ENCODE measurements at places on chromosomes 7 and 10.

GRCh38 chr10:373526-374309 is 238.5 kb downstream of the ZMYND11 start:
- DNase-seq: no peak

DNA sequence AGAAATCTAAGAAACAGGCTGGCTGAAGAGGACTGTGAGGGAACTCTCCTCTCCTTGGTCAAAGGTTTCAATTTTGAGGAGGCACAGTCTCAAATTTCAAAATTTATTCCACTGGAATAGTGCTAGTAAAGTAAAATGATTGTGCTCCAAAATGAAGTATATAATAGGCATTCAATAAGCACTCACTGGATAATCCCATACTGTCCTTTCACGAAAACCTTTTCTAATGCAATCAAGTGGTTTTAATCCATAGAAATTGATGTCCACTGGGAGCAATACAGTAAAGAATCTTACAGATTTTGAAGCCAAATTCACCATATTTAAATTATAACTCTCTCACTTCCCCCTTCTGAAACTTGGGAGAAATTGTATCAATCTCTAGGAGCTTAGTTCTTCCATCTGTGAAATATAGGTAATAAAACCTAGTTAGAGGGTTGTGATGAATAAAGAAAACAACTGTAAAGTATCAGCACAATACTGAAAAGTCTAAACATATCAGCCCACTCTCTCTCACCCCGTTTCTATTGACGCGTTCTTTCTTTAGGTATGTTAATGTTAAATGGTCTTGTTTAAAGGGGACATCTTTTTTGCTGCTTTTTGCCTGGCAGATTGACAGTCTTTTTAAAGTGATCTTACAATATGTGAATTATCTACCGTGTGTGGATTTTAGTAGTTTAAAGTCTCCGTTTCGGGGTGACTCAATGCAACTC is 40.8 kb upstream of the LRRN3 start:
- no peak for DNase-seq

- no peak for DNase-seq
Observed at GRCh38 chr10:556971-557637, 132.4 kb downstream of the DIP2C start.

DNA sequence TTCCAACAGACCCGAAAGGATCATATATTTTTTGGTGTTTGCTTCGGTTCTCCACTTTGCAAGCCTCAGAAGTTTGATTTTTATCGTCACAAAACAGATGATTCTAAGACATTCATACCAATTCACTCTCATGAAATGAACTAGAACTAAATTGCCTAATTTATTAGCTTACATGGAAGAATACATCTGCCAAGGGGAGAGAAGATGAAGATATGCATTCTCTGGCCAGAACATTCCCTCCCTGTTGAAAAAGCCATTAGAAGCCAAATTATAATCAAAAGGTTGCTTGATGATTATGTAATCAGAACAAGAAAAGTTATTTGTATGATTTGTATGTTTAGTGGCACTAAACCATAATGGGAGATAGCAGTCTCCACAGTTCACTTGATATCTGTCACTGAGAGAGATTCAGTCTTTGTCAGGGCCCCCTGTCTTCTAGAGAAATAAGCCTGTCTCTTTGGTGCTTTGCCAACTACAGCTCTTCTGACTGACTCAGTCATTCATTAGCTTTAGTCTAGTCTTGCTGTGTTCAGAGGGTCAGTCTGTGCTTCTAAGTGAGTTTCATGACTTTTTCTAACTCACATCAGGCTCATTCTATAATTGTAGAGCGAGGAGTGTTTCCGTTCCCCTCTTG is 95.3 kb upstream of the GNAI1 start:
- DNase-seq: no peak

DNA sequence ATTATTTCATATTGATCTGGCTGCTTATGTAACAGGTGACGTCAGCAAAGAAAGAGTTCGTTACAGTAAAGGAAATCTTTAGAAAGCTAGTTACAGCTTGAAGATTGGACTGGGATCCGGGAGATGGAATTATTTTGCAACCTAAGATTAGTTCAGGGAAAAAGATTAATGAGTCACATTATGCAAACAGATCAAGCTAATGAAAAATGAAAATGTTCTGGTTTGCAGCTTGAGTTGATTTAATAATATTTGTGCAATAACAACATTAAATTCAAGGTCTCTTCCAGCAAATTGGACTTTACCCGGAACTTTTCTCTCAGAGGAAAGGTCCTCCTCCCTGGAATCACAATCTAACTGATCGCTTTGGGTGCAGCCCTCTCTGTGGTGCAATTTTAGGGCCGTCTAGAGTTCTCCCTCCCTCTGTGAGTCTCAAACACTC is 119.5 kb downstream of the OTUD1 start:
- DNase-seq: no peak

GRCh38 chr7:6500691-6501090 is 50.6 kb downstream of the GRID2IP start:
- DNase-seq: no peak

All from GM13977 (cell line).